ENCODE measurements at places on chromosomes 1 and 21.

DNA sequence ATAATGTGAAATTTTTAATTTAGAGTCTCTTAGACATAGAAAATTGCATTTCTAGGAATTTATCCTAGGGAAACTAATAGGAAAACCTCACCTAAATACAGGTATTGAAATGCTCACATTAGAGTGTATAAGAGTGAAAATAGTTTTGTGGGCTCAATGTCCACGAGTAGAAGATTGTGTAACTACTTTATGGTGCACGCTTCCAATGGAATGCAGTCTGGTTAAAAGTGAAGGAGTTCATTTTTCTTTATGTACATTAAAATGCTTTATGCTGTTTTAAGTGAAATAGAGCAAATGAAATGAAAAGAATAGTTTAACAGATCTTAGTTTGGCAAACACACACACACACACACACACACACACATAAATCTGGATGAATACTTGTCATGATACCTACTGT, 278.2 kb downstream of the USP25 start:
- no peak for DNase-seq

- DNase-seq: no peak
Observed at GRCh38 chr21:38505654-38506523, 7.6 kb upstream of the ERG start.

DNA sequence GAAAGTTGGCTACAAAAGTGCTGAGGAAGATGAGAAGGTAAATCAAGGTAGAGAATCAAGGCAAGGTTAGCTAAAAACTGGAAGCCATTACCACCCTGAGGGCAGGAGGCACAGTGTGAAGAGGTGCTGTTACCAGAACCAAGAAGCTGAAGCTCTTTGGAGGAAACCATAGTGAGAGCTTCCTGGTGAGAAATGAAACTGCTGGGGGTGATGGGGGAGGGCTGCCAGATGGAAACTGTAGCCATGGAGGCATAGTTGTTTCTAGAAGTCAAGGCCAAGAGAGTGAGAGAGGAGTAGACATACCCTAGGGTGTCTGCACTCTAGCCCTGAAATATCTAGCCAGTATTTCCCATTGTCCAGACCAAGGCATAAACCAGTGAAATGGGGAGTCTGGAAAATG, 28.7 kb downstream of the IFI44 start:
- DNase-seq: no peak

DNA sequence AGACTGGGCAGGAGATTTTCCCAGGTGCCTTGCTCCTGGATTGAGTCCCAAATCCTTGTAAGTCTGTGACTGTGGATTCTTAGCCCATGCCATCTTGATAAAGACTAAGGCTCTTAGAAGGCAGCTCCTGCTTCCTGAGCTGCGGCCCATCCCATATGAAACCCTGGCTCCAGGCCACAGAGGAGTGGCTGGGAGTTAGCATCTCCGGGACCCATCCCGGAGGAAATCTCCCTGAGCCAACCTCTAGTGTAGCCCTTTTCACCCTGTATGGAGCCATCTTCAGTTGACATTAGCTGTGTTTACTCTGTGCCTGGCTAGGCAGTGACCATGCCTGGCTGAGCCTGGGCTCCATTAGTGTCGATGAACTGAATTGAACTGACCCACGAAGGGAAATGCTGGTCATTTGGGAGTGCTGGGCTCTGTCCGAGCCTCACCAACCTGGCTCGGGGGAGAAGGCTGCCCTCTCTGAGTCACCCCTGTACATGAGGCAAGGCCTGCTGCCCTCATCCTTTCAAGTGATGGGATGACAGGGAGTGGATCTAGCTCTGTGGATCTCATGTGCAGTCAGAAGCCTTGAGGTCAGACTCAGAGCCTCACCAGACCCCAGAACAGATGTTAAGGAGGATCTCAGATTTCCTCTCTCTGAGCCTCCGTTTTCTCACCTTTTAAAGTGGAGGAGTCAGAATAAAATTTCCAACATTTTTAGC, 37.5 kb downstream of the LGR6 start:
- no peak for DNase-seq

DNA sequence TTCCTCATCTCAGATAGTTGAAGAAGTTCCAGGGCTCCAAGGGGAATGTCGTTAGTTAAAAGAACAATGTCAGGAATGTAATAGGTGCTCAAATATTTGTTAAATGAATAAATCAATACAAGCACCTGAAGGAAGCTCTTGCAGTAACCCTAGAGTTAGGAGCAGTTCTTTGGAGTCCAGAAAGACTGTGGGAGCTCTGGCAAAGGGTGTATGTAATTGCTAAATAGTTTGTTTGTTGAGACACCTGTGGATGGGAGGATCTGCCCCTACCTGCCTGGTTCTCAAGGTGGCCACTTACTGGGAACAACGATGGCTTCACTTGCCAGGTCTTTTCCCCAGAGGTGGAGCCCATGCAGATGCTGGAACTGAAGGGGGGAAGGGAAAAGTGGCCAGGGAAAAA, 27.5 kb upstream of the JUN start:
- no peak for DNase-seq

DNA sequence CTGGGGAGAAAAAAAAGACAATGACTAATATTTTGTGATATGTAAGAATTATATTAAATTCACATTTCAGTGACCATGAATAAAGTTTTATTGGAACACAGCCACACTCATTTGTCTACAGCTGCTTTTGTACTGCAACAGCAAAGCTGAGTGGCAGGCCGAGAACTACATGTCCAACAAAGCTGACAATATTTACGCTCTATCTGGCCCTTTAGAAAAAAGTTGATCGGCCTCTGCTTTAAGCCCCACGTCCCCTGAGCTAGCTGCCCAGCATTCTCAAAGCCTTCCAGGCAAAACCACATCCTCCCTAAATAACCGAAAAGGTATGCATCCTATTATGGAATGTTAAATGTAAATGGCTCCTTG, 8.6 kb downstream of the SLC2A1 start:
- DNase-seq: no peak

DNA sequence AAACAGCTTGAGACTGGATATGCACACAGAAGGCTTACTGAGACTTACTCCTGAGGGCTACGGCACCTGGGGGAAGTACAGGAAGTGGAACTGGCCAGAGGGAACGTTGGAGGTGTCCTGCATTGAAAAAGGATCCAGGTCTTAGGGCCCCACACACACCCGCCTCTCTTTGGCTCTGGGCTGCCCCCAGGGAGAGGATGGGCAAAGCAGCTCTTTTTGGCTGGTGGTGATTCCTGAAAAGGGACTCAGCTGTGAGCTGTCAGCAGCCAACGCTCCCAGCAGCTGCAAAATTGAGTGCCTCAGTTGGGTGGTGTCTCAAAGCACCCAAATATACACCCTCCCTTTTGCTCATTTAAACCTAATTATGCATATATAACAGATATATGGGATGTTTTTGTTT, 213.2 kb downstream of the TNR start:
- no peak for DNase-seq

DNA sequence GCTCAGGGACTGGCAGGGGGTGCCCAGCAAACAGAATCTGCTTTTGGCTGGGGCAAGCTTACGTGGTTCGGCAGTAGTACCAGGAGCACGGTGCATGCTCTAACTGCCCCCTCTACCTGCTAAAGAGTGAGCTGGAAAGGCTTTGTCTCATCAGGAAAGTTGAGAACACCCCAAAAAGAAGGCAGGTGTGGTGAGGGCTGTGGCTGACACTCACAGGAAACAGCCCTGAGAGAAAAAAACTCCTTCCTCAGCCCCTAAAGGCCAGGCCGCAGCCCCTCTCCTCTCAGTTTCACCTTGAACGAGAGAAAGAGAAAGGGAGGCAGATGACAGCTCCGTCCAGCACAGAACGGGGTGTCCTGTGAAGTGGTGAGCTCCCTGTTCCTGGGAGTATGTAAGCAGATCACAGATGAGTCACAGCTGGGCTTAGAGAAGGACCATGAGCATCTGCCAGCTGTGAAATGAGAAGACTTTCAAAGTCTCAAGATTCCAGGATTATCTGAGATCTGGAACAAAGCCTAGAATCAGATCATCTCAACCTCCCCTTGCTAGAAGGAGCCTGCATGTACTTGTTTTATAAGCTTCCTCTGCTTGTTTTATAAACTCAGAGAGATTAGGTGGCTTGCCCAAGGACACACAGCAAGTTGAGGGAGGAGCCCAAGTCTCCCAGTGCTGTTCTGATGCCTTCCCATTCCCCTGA, 13.4 kb downstream of the LAPTM5 start:
- no peak for DNase-seq

DNA sequence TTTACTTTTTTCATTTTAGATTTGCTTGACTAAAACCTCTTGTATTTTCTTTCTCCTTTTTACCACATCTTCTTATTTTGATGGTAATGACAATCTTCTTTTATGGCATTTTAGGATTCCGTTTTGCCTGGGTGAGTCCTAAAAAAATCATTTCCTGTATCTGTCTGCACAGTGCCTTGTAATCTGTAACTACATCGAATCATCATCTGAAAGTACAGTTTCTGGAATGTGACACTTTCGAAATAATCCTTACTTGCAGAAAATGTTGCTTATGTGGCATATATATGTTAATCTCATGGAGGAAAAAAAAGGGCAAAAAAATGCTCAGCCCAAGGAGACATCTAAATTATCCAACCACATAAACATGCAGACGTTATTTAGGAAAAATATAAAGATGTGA, 29.0 kb downstream of the GREM2 start:
- no peak for DNase-seq

DNA sequence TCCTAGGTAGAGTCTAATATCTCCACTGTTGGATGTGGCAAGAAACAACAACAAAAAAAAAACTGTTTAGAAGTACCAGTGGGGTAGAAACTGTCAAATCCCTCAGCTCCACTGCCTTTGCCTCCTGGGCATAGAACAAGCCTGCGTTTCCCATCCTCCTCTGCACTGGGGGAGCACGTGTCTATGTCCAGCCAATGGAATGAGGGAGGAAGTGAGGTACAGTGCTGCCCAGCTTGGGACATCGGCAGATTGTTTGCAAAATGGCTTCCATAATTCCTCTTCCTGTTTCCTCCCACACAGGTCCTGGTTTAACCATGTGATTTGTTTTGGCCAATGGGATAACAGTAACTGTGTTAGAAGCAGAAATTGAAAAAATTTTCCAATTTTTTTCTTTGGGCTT, 39.1 kb downstream of the PSMG1 start:
- no peak for DNase-seq

DNA sequence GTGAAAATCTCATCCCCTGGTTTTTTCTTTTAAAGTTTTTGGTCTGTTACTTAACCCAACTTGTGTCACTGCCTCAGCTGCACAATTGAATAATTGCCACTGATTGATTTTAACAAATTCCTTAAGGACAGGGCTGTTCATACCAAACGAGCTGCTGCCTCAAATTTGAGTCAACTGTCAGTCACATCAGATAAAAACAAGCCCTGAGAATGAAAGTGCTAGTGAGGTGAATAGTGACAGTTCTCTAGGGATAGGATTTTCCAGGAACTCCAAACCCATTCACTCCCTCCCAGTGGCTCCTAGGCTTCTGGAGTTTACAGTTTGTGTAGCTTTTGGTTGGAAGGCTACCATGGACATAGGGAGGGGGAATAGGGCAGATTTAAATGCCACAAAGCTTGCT, 79.4 kb downstream of the SAMSN1 start:
- DNase-seq: no peak
